Effector CD4-positive, alpha-beta T cell (primary cell): ENCODE measurements at places on chromosomes 16 and 17.

GRCh38 chr17:31296142-31296541 is 897 bp downstream of the OMG start:
- no peak for DNase-seq

DNA sequence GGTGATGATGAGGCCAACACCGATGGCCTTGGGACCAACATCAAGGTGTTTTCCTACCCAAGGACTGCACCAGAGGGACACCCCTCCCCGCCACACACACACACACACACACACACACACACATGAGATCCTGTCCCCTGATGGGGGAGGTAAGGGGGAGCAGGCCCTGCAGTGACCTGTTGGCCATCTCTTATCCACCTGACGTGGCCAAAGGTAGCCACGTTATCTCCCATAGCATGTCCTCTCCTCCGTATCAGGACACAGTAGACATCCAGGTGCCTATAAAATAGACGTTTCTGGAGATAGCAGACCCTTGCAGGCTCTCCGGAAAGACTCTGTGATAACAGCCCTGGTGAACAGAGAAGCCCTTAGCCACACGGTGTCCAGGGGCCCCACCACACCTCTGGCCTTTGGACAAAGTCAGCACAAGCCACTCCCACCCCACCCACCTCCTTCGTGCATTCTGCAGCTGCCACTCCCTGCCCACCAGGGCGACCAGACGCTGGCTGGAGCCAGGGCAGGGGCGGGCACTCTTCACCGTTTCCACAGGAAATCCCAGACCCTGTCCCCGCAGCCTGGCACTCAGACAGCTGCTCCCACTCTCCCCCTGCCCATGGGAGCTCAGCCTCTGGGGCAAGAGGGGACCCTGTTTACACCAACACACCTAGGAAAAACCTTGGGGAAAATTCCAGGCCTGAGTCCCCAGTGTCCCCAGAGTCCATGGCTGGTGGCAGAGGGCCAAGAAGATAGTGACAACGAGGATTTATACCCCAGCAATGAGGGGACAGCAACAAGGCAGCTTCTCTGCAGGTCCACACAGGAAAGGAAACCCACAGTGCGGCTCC is 15.4 kb upstream of the ENPP7 start:
- DNase-seq = no peak

- DNase-seq = no peak
These were observed 33.3 kb downstream of the PECAM1 start for GRCh38 chr17:64357191-64357981.

GRCh38 chr16:48426244-48427141 is 41.3 kb upstream of the SIAH1 start:
- DNase-seq = no peak

DNA sequence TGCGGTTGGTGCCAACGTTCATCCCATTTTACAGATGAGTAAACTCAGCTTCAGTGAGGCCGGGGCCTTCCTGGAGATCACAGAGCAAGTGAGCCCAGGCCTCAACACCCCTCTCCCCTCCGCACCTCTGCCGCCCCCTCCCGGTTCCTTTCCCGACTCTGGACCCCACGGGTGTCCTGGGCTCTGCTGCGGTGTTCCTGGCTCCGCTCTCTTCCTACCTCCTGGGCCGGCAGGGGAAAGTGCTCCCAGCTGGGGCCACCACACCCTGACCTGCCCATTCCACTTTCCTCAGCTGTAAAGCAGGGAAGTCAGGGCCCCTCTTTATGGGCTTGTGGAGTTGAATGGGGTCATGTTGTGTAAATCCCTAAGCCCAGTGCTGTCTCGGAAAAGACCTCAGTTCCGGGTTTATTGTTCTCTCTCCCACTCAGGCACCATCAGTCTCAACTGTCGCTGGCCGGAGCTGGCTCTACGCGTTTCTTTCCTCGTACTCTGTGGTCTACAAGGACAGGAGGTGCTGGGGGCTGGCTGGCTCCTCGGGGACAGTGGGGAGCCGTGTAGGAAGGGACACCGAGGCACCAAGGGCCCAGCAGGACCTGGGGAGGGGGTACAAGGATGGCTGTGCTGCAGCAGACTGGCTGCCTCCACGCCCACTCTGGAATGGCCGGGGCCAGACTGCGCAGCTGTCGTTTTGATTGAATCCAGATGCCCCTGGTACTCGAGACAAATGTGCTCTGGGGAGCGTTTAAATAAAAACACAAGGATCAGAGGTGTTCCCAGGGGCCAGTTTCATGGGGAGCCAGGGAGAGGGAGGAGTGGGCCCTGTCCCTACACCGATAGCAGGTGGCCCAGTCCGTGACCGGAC is 21.7 kb upstream of the ACSF3 start:
- no peak for DNase-seq

GRCh38 chr16:2512735-2513404 is 882 bp upstream of the ATP6V0C start:
- DNase-seq = no peak

GRCh38 chr17:46122486-46122871 is 70.8 kb downstream of the KANSL1 start:
- no peak for DNase-seq

DNA sequence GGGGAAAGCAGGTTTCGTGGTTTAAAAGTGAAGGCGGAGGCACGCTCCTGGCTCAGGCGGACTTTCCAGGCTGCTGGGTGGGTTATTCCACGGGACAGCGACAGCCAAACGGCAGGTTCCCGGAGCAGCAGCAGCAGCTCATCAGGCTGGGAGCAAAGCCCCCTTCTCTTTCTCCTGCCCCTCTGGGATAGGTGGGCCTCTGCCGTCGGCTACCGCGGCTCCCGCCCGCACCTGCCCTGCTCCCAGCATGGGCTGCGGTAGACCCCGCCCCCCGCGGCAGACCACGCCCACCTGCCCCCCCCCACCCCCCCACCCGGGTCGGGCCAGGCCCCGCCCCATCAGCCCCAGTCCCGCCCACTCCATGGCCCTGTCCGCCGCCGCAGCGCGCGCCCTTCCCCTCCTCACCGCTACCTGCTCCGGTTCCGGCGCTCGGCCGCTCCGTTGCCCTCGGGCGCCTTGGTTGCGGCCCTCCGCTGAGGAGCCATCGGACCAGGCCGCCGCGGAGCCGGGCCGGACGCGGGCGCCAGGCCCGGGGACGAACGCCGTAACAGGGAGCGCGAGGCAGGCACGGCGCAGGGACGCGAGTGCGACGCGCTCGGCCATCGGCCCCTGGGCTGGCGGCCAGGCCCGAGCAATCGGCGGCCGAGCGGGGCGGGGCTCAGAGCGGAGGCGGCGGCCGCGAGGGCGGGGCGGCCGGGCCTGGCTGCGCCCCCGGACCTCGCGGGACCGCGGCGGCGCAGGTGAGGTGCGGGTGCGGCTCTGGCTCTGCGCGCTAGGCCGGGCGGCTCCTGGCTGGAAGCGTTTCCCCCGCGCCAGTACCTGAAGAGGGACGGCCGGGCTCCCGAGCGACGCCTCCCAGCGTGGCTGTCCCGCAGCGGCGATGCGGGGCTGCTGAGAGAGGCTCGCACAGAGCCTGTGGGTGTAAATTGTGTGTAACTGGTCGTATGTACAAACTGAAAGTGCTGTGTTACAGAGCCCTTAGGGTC is at the start of the genes HEXD and OGFOD3:
HEXD (plus strand) TSS at position 347 of the 986 bp plus-strand sequence. CDS start 1,453 bp downstream, outside the sequence.
OGFOD3 (minus strand) TSS at position 586 of the 986 bp plus-strand sequence; CDS start at position 485, 101 bp downstream.
- peak; percentile 78 for DNase-seq

DNA sequence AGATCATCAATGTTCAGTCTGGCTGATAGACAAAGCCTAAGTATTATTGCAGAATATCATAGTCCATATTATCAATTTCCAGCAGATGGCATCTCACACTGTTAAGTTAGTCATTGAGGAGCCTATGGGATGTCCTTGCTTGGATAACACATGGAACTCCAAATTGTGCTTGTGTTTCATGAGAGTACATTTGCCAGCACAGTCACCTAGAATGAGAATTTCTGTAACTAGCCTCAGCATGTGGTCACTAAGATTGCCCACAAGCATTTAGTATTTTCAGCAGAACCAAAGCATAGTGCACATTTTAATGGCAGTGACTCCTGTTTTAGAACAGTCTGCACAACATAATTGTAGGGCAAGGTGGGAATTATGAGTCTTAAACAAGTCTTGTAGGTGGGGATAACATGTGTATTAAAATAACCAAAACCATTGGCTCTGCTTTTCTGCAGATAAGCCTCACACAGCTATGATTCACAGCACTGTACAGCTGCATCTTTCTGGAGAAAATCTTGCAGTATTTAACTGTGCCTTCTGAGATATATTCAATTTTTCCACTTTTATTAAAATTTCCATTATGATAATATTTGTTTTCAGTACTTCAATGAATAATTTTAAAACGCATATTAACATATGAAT is 882.8 kb upstream of the SOX9 start:
- no peak for DNase-seq

GRCh38 chr16:76214856-76215255 is 62.3 kb upstream of the CNTNAP4 start:
- no peak for DNase-seq

DNA sequence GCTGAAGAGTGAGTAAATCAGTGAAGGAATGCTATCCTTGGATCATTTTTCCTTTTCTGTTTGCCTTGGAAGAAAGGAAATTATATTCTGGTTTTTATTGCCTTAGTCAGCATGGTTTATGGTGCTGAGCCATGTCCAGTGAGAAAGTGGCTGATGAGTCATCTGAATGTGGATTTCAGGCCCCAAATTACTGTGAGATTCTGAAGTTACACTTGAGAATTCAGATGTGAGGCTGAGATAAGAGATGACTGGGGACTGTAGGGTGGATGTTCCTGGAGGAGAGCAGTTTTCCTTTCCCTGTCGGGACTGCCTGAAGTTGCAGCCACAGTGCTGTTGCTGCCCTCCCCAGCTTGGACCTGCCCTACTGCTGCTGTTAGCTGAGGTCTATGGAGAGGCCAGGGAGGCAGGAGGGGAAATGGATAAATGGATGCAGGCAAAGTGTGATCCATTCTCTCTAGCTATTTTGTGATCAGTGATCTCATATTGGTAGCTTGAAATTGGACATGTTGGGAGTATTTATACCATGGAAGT is 4.2 kb upstream of the MAP3K14 start:
- no peak for DNase-seq

DNA sequence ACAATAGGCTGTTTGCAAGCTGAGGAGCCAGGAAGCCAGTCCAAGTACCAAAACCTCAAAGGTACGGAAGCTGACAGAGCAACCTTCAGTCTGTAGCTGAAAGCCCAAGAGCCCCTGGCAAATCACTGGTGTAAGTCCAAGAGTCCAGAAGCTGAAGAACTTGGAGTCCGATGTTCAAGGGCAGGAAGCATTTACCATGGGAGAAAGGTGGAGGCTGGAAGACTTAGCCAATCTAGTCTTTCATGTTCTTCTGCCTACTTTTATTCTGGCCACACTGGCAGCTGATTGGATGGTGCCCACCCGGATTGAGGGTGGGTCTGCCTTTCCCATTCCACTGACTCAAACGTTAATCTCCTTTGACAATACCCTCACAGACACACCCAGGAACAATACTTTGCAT is 15.3 kb downstream of the CD300LB start:
- DNase-seq = no peak
